SK-MEL-5 (cell line): ENCODE measurements at places on chromosomes 7 and 10. TPM values are rescaled to one million over a fixed set of nuclear protein-coding genes. Genes with fewer than 3 reads are reported as not detected.

DNA sequence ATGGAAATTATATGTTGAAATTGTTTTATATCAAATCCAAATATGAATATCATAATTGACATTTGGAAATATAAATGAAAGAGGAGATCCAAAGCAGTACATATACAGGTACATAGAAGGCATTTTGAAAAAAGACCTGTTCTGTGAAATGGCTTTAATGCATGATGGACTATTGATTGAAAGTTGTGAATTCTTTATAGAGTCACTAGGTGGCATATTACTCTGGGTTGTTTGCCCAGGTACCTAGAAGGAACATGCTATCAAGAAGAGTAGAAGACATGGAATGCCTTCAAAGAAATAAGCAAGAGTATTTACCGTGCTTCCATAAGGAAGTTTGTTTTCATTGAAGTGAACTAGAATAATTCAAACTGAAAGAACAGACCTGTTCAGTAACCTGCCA is 160.0 kb upstream of the ANK3 start:
- DNase-seq: peak; percentile 45

DNA sequence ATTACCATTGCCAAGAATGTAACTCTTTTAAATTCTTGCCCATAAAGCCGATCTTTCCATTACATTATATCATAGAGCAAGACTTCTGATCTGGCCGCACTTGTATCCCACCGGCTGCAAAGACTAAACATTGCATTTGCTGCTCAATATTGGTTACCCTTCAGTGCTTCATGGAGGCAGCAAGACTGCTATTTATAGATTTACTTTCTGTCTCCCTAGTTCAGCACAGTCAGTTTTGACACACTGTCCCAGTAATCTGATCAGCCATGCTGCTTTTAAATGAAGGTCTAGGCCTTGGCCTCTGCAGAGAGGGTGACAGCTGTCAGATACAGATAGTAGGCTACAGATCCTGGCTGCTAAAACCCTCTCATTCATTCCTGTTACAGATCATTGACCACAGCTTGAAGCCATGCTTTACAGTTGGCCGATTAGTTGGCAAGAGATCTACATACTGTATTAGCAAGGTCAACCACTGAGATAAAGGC is 562.6 kb upstream of the GALNT17 start:
- DNase-seq: no peak

DNA sequence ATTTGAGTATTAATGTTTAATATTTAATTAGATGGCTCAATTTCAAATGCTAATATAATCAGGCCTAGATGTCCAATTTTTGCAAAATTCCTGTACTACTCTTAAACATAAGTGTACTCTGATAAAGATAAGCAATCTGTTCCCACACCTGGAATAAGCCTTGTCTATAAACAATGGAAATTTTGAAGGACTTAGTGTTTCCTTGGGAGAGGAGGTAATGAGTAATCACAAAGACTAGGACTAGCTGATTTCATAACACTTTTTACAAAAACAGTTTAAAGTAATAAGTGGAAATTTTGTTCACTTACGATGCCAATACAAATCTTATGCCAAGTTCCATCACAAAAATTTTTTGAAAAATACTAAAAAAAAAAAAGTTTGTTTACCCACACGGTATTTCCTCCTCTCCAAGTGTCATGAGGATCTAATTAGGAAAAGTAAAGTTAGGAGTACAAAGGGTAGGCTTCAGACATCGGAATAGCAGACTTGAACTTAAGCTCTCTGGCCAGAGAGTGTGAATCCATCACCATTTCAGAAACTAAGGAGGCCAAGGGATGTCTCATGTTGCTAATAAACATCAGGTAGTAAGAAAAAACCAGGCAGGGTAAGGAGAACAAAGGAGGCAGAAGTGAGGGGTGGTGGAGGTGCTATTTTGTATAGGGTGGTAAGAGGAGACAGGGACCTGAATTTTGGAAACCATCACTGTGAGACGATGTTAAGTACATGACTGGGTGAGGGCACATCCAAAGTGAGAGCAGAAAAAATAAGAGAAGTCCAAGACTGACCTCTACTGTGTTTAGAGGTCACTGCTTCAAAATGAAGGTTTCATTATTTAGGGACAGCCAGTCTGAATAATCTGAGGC is 61.3 kb downstream of the RAPGEF5 start:
- peak; percentile 62 for DNase-seq

Gene DPY19L1
- 92.8 and 132 TPM in 2 replicates for total RNA-seq

Gene OPN1SW
- total RNA-seq: not detected in 2 replicates

Gene IKZF1
- not detected in 2 replicates for total RNA-seq

Gene LIPN
- total RNA-seq: not detected in 2 replicates

Gene WNT8B
- not detected in 2 replicates for total RNA-seq

DNA sequence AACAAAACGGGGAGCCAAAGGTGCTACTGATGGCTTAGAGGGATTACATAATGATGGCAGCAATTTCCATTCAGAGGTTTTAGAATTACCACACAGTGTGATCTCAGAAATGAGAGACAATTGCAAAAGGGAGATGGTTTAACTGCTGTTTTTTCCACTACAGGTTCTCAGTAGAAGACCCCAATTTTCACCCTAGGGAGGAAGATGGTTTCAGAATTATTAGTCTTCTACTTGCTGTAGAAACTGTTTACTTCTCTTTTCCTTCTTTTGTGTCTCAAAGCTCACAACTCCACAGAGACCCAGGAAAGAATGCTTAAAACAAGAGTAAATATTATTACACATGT is 226.5 kb downstream of the INHBA start:
- DNase-seq: no peak

DNA sequence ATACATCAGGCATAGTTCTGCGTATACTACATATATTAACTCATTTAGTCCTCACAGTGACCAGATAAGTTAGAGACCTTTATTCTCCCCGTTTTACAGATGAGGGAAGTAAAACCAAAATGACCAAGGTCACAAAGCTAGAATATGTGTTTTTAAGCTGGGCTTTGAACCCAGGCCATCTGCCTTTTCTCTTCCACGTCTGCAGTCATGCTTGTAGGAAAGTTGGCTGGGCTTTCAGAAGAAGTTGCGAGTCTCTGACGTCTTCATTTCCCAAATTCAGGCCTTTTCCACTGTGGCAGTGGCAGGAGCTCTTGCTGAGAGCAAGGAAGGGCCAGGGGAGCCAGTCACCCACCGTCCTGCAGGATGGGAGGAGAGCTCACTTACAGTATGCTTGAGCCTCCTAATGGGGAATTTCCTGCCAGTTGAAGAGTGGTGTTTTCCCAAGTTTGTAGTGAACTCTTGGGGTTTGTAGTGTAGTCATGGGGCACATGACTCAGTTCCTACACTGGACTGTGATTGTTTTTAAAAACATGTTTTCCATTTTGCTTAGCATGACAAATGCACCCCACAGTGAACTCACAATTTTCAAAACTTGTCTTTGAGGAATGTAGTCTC is 34.2 kb downstream of the CYP17A1 start:
- DNase-seq: peak; percentile 12

DNA sequence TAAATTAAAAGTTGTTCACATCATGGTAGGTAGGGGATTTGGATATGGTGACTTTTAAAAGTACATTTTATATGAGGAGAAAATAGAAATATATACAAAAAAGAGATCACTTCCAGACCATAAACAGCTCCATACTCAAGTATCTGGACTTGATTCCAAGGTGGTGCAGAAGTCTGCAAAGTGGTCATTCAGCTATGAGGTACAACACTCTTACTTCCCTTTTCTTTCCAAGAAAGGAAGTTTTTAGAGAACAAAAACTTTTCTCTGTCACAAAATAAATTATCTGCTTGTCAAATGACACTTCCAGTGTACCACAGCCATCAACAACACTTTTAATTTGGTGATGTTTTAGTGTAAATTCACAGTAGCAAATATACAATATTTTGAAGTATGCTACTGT is 1013.5 kb downstream of the GATA3 start:
- DNase-seq: no peak

GRCh38 chr7:90617442-90617841 is 21.3 kb downstream of the CDK14 start:
- no peak for DNase-seq

- DNase-seq: no peak
These were observed 39.3 kb downstream of the PRF1 start for GRCh38 chr10:70563230-70563629.

DNA sequence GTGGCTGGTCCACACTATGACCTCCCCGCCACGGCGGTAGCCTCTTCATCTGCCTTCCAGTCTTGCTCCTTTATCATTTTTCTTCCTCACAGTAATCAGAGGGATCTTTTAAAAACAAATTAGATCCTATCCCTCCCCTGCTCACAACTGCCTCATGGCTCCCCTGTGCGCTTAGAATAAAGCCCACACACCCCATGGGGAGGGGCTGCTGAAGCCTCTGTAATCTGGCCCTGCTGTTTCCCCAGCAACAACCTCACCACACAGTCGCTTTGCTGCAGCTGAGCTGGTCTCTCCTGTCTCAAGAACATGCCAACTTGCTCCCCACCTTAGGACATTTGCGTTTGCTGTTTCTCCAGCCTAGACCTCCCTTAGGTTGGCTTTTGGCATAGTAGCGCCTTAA is 41.0 kb downstream of the SP8 start:
- DNase-seq: no peak
